ENCODE measurements at places on chromosomes 1 and 21.
A peak's percentile ranks its signal among the peaks of the same experiment; 100 is the strongest.

DNA sequence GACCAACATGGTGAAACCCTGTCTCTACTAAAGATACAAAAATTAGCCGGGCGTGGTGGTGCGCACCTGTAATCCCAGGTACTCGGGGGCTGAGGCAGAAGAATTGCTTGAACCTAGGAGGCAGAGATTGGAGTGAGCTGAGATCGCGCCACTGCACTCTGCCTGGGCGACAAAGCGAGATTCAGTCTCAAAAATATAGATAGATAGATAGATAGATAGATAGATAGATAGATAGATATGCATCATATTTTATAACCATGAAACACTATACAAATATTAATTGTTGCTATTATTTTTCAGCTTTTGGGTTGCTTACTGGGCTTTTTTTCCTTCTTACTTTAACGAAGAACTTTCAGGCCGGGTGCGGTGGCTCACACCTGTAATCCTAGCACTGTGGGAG lies 4.8 kb upstream of the FAF1 start:
- no peak for ATAC-seq

DNA sequence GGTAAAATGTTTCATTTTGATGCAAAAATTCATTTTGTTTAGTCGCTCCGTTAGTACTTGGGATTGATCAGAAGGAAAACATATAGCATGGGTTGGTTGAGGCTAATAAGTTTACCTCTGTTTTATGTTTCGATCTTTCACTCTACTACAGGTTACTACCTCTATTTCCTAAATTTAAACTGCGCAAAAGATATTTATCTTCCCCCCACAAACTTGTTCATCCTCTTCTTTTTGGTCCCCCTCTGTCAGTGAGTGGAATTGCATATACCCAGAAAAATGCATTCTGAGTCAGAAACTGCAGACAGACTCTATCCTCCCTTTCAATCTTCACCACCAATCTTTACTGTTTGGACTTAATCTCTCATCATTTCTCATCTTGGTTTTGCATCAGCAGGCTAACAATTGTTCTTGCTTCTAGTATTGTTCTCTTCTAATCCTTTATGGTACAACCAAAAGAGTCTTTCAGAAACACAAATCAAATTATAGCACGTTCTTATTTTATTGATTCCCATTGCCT lies 316.0 kb upstream of the ADGRL4 start:
- peak; percentile 5 for ATAC-seq

DNA sequence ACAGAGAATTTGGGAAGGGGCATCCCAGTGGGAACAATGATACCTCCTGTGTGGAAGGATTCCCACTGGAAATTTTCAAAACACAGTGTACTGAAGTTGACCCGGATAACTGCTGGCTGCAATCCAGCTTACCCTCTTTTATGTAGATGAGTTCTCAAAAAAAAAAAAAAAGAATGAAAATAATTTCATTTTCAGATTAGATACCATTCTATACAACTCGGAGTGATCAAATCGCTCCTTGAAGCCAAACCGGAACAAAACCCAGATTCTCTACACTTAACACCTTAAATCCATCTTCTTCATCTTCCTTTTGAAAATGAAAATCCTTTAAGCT lies 69.1 kb downstream of the KAZN start:
- no peak for ATAC-seq

GRCh38 chr1:160429702-160430535 lies 29.6 kb downstream of the VANGL2 start:
- ATAC-seq, result no peak

- ATAC-seq, result no peak
Observed at GRCh38 chr1:96723377-96723776, 1.8 kb downstream of the PTBP2 start.

DNA sequence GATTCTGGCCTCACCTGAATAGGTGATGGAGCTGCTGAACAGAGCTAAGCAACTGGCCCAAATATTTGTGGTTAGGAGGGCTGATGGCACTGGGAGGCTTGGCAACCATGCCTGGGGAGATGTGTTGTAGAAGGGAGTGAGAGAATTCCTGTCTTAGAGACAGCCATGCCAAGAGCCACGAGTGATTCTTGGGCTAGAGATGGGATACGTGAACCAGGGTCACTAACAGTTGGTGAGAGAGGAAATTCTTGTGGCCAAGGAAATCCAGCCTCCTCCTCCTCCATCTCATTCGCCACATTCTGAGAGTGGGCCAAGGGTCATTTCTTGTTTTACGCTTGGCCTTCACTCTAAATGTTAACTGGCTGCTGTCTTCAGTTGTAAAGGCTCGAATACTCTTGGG lies 46.3 kb downstream of the NGF start:
- no peak for ATAC-seq

DNA sequence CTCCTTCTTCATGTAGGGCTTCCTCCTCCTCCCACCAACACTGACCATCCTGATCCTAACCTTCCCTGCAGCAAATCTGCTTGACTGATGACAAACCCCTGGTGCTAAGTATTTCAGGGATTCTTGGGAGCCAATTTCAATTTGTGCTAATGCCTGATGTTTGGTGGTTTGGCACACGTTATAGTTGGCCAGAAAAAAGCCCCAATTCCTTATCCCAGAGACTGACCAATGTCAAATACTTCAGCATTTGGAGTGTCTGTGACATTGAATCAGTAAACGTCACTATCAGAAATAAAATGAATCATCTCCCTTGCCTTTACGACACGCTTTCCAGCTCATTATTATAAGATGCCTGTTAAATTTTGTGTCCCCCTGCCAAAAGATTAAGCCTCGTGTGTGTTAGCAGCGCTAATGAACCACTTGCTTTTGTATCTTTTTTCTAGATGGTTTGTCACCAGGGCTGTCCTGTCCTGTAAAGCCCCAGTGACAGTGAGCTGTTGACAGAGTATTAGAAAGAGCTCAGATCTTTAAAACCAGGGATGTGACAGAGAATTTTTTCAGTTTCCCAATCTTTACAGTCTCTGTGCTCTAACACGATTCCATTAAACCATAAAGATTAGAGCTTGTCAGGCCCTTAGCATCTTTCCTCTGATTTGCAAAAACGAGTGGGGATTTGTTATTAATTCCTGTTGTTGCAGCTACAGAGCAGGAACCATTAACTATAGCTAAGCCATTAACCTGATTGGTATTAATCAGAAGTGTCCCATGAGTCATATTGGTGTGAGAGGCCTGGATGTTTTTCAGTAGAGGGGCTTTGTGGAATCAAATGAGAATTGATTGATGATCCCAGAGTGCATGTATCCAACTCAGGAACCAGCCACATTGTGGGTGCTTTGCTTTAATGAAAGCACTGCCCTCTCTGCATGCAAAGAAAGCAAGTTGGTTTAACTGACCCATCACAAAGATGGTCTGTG lies 665.1 kb upstream of the PLXNA2 start:
- no peak for ATAC-seq

- peak; percentile 96 for ATAC-seq
Observed at GRCh38 chr1:34597877-34598514, 156.9 kb upstream of the GJB5 start.

- ATAC-seq, result no peak
Observed at GRCh38 chr1:5855196-5855897, 136.9 kb downstream of the NPHP4 start.

DNA sequence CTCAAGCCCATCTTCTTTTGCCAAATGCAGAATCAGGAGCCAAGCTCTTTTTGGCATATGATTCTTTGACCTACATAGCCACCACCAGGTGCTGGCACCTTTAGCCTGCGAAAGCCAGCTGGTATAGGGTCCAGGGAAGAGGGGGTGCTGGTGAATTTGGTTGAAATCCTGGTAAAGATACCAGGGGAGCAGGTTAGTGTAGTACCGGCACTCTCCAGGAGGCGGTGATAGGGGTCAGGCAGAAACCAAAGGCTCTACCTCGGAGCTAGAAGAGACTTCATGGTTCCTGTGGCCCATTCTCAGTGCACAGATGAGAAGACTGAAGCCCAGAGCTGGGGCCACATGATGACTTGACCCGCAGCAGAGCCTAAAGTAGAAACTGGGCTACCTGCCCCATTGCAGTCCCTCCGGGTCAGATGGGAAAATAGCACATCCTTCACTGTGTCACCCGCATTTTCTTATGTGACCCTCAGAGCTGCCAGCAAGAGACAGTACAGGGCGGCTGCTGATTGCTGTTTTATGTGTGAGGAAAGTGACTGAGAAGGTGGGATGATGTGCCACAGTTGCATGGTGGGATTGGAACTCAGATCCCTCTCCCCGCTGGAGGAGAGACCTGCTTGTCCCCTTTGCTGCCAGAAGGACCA lies 36.0 kb upstream of the IL19 start:
- peak; percentile 19 for ATAC-seq

DNA sequence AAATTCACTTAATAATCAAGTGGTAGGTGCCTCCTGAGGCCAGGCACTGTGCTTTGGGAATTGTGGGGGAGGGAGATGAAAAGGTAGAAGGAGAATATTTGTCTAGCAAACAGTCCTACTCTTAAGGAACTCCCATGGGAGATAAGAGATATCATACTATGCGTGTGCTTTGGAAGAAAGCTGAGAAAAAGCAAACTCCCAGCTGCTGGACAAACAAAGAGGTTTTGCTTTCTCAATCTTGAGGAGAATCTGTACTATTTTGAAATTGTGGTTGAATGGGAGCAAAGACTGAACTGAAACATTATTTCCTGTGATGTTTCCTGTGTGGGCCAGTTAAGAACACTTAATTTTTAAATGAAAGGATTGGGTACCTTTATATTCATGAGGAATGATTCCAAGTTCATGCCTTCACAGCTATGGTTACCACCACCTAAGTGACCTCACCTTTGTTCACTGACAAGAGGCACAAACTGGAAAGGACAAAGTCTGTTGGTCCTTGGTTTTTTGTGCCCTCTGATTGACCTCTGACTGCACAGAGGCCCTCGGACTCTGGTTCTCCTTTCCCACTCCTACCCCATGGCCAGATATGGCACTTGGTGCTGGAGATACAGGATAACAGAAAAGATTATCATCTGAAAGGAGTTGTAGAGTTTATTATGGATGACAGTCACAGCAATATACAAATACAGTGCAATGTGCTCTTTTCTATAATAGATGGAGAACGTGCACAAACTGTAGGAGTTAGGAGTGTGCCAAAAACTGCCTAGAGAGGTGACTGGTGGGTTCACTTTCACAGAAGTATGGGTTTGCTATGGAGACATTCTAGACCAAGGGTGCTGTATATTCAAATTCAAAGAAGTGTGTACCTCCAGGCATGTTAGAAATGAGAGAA lies 1.6 kb downstream of the CD53 start:
- ATAC-seq, result no peak

DNA sequence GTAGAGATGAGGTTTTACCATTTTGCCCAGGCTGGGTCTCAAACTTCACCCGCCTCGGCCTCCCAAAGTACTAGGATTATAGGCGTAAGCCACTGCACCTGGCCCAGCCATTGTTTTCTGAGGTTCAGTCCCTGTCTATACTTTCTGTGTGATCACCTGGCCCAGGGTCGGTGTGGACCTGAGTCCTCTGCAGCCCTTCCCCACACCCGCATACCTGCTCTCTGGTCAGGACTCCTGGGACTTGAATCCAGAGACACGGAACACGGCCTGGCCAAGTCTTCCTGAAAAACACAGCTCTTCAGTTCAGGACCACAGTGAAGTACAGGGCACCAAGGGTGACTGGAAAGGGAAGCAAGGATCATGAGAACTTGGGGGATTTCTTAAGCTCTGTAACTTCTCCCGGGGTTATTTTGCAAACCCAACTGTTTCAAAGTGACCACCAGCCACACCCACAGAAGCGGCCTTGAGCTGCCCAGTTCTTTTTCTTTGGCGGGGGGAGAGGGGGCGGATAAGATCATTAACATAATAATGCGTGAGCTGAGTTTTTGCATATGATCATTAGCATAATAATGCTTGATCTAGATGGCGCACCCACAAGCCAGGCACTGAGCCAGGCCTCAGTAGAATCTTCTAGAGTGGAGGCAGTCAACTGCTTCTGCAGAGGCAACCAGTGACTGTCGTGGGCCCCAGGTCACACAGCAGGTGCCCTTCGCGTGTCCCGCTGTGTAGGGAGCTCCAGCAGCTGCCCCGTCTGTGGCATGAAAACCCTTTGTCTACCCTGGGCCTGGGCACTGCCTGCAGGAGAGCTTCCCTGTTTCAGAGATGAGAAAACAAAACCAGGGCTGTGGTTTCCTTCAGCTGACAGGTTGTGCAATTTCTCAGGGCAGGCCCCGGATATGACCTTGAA lies 1.7 kb upstream of the NADK start:
- peak; percentile 45 for ATAC-seq

GRCh38 chr1:24972221-24972914 lies 42.3 kb upstream of the RUNX3 start:
- ATAC-seq, result peak; percentile 24

- ATAC-seq, result no peak
Observed at GRCh38 chr1:225876900-225877510, 5.2 kb downstream of the TMEM63A start.

- ATAC-seq, result no peak
Observed at GRCh38 chr21:41631564-41632461, 123.9 kb upstream of the TMPRSS2 start.

GRCh38 chr1:235996048-235996785 lies 68.7 kb downstream of the NID1 start:
- no peak for ATAC-seq

- ATAC-seq, result no peak
Observed at GRCh38 chr1:14791654-14792053, 193.2 kb downstream of the KAZN start.

- ATAC-seq, result no peak
Observed at GRCh38 chr1:112982853-112983536, 27.0 kb upstream of the SLC16A1 start.

- ATAC-seq, result no peak
Observed at GRCh38 chr1:172359491-172359999, 60.9 kb upstream of the C1orf105 start.

- ATAC-seq, result peak; percentile 93
Observed at GRCh38 chr1:218585511-218586184, 240.5 kb downstream of the TGFB2 start.

GRCh38 chr21:33411949-33412430 lies 8.8 kb downstream of the IFNGR2 start:
- no peak for ATAC-seq

DNA sequence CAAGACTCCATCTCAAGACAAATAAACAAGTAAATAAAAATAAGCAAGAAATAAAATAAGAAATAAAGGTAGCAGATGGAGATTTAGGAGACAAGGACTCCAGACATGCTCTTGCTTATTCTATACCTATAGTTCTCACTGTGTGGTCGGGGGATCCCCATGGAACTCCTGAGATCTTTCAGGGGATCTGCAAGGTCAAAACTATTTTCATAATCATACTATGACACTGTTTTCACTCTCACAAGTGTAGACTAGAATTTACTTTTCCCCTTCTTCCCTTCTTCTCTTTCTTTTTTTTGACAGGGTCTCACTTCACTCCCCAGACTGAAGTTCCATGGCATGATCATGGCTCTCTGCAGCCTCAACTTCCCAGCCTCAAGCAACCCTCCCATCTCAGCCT lies 29.8 kb upstream of the NLRP3 start:
- no peak for ATAC-seq

GRCh38 chr1:104125970-104126369 lies 376.3 kb downstream of the AMY1C start:
- ATAC-seq, result no peak

- no peak for ATAC-seq
Observed at GRCh38 chr21:24895885-24896734, 711.2 kb downstream of the MRPL39 start.

Data from motor neuron (in vitro differentiated cells).